ENCODE measurements at places on chromosomes 12 and 14.
A peak's percentile ranks its signal among the peaks of the same experiment; 100 is the strongest.

- DNase-seq: no peak
Measured at GRCh38 chr14:54743382-54743781, 159.2 kb downstream of the GCH1 start.

DNA sequence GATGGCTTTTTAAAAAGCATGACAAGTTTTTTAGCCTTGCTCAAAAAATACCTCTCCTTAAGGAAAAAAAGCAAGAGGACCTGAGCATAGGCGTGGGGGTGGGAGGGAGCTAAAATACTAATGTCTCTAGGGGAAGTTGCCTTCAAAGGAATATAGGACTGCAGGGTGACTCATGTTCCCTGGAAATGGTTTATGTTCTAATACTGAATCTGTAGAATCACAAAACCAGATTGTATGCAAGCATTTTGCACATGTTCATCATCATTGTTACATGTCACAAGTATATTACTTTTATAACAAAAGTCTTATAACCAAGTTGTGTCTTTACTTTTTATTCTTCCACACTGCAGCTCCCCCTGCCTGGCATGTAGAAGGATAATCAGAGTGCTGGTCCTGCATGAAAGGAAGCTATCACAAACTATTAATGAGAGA is 36.6 kb downstream of the GPR135 start:
- DNase-seq: no peak

GRCh38 chr14:55221186-55221585 is 29.8 kb upstream of the DLGAP5 start:
- no peak for DNase-seq

GRCh38 chr14:100294213-100294962 is 11.9 kb downstream of the SLC25A29 start:
- no peak for DNase-seq

GRCh38 chr12:132179431-132180362 is 35.4 kb downstream of the NOC4L start:
- no peak for DNase-seq

DNA sequence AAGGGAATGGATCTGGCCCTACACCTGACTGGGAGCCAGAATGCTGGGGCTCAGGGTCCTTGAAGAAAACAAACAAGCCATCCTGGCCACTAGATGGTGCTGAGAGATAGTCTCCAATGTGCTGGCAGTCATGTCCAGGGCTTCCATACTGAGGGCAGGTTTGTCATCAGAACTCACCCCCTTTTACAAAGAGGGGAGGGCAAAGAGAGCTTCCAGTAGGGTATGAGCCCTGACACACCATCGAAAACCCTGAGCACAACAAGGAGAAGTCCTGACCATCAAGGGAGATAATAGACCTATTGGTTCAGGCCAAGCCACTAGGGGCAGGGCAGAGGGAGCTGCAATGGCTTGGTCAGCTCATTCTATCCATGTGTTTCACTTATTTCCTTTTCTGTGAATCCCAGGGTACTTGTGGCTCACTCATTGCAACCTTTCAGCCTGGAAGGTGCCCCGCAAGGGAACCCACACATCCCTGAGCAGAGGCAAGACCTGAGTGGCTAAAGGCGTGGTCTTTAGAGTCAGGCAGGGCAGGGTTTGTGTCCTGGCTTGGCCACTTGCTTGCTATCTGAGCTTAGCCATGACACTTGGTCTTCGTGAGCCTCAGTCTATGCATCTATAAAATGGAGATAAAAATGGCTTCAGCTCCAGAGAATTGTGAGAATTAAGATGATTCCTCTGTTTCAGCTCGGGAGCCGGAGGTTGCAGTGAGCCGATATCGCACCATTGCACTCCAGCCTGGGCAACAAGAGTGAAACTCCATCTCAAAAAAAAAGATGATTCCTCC is 6.2 kb upstream of the PLEKHH1 start:
- no peak for DNase-seq

DNA sequence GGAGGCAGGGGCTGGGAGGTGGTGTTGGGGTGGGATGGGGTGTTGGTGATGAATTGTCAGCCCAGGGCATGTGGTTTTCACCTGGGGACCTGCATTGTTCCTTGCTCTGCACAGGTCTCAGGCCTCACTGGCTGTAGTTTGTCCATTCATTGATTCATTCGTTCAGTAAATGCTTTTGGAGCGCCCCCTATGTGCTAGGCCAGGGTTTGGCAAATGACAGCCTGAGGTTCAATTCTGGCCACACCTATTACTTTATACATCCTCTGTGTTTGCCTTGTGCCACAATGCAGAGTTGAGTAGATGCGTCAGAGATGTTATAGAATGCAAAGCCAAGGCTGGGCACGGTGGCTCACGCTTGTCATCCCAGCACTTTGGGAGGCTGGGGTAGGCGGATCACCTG is 4.7 kb downstream of the ADCK1 start:
- no peak for DNase-seq

GRCh38 chr12:1839956-1840951 is 19.9 kb downstream of the LRTM2 start:
- DNase-seq: no peak

DNA sequence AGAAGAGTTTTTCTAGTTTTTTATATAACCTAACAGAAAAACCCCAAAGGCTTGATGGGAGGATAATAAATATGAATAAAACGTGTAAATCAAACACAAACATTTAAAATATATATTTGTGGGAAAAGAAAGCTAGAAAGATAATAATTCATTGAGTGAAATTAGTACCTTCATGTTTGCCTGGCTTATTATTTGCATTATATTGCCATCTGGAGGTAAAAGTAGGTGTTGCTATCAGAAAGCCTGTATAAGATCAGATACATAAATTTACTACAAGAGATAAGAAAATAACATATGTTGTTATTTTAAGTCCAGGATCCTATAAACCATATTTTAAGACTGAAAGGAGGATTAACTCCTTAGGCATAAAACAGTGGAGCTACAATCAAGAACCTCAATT is 77.7 kb downstream of the NTS start:
- no peak for DNase-seq

DNA sequence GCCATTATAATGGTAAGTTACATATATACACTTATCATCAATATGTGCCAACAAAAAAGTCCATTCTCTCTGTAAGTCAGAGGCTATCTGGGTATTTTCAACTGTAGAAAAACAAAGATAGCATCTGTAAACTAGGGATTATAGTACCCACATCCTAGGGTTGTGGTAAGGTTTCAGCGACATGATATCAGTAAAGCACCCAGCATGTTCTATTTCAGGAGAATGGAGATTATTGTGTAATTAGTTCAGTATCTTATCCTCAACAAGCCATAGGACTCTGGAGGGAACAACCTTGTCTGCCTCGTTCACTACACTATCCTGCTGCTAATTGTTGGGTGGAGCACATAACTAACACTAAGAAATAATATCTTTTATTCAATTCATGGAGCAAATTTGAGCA is 19.7 kb upstream of the CKAP4 start:
- no peak for DNase-seq

DNA sequence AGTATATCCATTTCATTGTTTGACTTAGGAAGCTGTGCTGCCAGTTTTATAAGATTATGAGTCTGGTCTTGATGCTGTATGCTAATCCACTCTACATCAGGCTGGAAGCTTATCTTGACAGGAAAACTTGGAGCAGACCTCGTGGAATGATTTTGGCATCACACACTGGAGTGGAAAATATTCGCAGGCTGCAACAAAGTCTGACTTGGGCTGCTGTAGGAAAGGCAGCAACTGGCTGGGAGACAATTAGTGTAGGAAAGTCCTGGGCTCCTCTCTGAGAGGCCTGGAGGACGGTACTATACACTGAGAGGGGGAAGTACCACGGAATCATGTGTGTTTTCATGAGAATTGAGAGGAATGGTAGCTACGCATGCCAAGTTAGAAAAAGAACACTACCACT is 383.7 kb downstream of the ETNK1 start:
- DNase-seq: no peak

GRCh38 chr14:73817020-73817655 is 34.5 kb upstream of the PTGR2 start:
- DNase-seq: no peak

GRCh38 chr14:65421201-65421981 is 8.9 kb downstream of the FUT8 start:
- DNase-seq: no peak

- no peak for DNase-seq
Measured at GRCh38 chr14:61202124-61202523, 79.0 kb downstream of the TMEM30B start.

GRCh38 chr12:66684222-66684621 is 5.3 kb upstream of the GRIP1 start:
- DNase-seq: no peak

DNA sequence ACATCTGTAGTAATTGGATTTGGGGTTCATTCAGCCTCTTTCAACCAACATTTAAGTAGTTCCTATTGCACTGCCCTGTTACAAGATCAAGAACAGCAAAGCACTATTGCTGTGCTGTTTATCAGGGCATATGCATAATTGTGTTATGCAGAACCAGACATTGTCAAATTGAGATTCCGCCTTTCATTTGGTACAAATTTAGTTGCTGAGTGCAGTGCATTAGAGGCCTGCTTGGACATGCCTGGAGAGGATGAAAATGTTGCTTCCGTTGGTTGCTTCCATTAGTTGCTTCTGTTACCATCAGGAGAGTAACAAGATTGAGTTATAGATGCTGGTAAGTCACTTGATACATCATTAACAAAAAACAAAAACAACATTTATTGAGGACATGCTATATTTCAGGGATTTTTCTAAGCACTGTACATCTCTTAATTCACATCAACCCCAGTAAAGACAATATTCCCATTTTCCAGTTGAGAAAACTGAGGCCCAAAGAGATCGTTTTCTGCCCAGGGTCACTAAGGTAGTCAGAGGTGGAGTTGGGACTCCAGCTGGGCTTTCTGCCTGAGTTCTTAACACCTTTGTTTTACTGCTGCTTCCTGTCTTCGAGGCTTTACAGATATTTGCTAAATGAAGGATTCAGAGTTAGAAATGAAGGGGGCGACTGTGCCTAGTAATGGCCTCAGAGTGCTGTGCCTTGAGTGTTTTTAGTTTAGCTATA is 79.3 kb downstream of the PPP2R5C start:
- no peak for DNase-seq

GRCh38 chr12:11542599-11542998 is 106.9 kb upstream of the ETV6 start:
- DNase-seq: no peak

DNA sequence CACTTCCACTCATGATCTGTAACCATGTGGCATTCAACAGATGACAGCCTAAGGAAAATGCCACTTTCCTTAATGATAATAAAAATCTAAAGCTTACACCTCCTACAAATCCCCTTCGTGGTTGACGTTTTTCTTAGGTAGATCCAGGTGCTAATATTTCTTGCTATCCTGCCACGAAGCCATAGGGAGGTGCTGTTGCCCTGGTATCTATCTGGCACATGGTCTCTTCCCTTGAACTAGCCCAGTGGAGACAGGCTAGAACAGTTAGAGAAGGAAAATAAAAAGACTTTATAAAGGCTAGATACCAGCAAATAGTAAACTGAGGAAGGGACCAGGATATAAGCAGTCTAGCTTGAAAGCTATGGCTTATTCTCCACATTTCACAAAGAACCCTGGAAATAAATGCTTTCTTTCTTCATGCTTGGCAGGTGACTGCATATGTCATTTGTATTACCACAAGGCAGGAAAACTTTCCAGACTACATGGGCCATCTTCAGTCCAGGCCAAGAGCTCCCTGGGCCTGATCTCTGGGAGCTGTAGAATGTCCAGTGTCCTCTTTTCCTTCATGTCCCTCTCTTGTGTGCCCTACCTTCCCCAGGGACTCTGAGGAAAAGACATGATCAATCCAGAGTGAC is 15.3 kb downstream of the SPIC start:
- no peak for DNase-seq

- peak; percentile 76 for DNase-seq
Measured at GRCh38 chr12:6532051-6532926, 2.0 kb upstream of the GAPDH start.

DNA sequence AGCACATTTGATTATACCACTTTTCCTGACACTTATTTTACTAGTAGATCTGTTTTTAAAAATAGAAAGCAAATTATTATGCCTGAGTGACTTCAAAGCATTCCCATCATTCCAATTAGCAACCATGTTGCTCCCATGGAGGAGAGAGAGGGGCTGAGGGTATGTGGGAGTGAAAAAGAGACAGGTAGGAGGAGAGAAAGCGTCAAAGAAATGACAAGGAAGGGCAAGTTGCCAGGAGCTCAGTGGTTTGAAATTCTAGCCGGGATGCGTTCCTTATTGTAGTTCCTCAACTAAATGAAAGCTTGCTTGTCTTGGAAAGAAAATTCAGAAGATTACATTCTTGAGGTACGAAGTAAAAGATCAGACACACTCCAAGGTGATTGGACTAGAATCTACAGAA is 92.4 kb upstream of the PKP2 start:
- no peak for DNase-seq

DNA sequence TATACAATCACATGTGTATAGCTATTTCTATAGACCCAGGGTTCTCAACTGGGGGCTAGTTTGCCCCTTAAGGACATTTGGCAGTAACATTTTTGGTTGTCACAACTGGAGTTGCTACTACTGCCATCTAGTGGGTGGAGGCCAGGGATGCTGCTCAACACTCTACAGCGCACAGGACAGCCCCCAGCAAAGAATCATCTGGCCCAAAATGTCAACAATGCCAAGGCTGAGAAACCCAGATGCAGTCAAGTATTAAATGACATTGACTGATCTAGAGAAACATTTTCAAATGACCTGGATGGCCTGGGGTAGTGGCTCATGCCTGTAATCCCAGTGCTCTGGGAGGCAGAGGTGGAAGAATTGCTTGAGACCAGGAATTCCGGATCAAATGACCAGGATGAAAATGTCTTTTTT is 5.8 kb downstream of the WSB2 start:
- no peak for DNase-seq

- no peak for DNase-seq
Measured at GRCh38 chr12:40828593-40828990, 136.4 kb downstream of the CNTN1 start.

- DNase-seq: no peak
Measured at GRCh38 chr12:89349814-89350213, 2.5 kb downstream of the DUSP6 start.

GRCh38 chr14:77562681-77563080 is 53.8 kb downstream of the SPTLC2 start:
- DNase-seq: no peak

- no peak for DNase-seq
Measured at GRCh38 chr12:560691-561390, 101.1 kb downstream of the B4GALNT3 start.

- DNase-seq: no peak
Measured at GRCh38 chr14:64680714-64681065, 23.5 kb upstream of the PLEKHG3 start.

DNA sequence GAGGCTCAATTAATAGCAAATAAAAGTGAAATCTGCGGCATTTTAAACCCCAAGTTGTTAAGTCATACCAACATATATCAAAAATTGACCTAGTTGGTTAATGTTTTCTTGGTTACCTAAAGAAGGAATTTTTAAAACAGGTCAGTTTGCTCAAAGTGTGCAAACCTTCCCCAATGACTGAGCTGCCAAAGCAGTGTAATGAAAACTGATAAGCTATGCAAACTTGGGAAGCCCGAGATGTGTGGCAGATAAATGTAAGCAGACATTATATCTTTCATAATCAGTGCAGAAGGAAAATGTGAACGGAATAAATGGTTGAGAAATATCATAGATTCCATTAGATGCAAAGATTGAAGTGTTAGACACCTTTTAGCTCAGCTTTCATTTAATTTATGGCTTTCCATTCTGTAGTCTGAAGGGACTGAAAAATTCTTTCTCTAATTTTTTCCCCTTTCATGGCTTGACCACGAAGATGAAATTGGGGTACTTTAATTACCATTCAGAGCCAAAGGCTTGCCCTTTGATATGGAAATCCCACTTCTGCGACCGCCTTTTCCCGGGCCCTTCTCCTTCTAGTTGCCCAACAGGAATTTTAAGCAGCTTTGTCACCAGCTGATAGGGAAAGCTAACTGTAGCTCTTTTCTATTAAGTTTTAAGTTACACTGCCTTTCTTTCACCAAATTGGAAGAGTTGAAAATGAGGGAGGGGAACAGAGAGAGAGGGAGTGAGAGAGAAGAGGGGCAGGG is 306.6 kb upstream of the SOX5 start:
- no peak for DNase-seq
